Lung (tissue), 17 donors: ENCODE measurements at places on chromosomes 6 and 20. TPM values are rescaled to one million over a fixed set of nuclear protein-coding genes. Genes with fewer than 3 reads are reported as not detected.

DNA sequence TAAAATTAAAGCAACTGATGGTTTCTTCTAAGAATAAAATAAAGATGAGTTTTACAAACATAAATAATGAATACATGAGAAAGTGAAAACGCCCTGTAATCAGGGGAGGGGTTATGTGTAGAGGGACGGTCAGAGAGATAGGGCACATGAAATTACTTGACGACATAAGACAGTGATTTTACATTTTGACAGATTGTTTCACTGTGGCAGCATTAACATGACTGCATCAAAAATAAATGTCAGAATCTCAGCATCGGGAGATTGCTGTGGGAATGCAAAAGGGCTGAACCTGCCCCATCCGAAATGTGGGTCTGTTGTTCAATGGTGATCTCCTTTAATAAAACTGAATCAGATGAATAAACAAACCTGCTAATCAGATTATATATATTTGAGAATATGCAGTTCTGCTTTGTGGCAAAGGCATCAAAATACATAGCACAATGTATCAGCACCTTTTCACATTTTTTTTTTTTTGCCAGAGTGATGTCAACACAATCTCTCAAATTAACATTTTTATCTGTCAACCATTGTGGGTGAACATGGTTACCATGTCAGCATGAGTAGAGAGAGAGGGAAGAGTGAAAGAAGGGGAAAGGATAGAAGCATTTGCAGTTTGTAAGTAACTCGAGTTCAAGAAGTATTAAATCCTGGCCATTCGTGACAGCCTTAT lies 177.1 kb upstream of the MAN1A1 start:
- DNase-seq, result no peak
- no peak overlapping the region for H3K27ac ChIP-seq
- no peaks in the 10 kb centered on the region for H3K4me1 ChIP-seq
- no peaks in the 10 kb centered on the region for H3K27me3 ChIP-seq
- no peak overlapping the region for H3K4me3 ChIP-seq

GRCh38 chr6:40933864-40934263 lies 105.2 kb downstream of the UNC5CL start:
- H3K36me3 ChIP-seq, result no peaks in the 10 kb centered on the region
- H3K4me3 ChIP-seq, result no peak overlapping the region
- DNase-seq, result no peak
- H3K27ac ChIP-seq, result no peak overlapping the region
- peaks cover 3% of the 10 kb centered on the region for H3K27me3 ChIP-seq

DNA sequence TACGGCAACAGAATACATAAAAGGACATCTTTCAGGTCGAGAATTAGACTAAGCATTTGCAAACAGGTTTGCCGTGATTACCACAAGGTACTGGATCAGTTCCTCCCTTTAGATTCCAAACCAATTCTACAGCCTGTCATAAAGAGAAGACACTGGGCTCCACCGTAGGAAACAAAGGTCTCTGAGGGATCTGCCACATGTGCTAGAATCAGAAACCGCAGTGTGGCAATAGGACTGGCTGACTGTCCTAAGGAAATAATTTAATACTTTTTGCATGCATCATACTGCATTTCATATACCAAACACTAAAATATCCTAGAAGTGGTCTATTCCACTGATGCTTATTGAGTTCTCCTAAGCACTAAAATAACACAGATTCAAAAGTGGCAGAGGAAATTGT lies 59.2 kb downstream of the POPDC3 start:
- no peak overlapping the region for H3K4me3 ChIP-seq
- no peaks in the 10 kb centered on the region for H3K27me3 ChIP-seq
- H3K27ac ChIP-seq, result no peak overlapping the region
- H3K4me1 ChIP-seq, result no peaks in the 10 kb centered on the region
- DNase-seq, result no peak

- H3K27me3 ChIP-seq, result no peaks in the 10 kb centered on the region
- H3K4me3 ChIP-seq, result no peak overlapping the region
- DNase-seq, result no peak
- H3K36me3 ChIP-seq, result no peaks in the 10 kb centered on the region
- H3K4me1 ChIP-seq, result no peaks in the 10 kb centered on the region
These were observed 46.0 kb upstream of the TASP1 start for GRCh38 chr20:13684566-13685222.

DNA sequence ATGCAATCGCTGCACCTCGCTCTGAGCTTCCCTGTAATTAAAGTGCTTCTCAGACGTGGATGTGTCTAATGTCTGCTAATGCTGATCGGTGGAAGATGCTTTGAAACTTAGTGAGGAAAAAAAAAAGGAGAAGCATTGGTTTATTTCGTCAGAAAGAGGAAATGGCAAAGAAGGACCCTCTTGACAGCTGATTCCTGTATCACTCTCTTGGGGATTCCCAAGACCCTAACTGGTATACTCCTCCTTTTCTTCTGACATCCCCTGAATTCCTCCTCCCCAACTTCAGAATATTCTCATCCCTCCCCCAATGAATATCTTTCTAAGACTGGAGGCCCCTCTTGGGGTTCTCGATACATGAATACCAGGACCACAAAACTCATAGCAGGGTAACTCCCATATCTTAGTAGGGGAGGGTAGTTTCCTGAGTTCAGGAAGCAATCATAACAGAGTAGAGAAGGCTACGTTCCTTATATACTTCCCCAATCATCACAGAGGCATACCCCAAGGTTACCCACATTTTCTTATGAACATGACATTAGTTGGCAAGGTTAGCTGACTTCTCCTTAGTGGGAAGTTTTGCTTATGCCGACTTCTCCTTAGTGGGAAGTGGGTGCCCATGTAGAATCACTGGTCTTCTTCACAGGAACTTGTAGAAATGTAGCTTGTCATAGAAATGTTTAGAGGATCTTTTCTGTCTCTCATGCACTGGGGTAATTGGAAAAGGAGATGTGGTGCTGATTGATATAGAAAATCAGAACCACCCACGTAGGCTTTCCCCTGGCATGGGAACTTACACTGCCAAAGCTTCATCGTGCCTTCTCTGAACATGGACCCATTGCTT lies 63.8 kb upstream of the ATXN1 start:
- H3K27ac ChIP-seq, result no peak overlapping the region
- H3K27me3 ChIP-seq, result no peaks in the 10 kb centered on the region
- H3K4me1 ChIP-seq, result peaks cover 3% of the 10 kb centered on the region
- DNase-seq, result no peak
- no peaks in the 10 kb centered on the region for H3K36me3 ChIP-seq

GRCh38 chr6:151130329-151130728 lies 109.4 kb upstream of the AKAP12 start:
- no peaks in the 10 kb centered on the region for H3K36me3 ChIP-seq
- H3K4me1 ChIP-seq, result no peaks in the 10 kb centered on the region
- H3K27me3 ChIP-seq, result no peaks in the 10 kb centered on the region
- H3K27ac ChIP-seq, result no peak overlapping the region

DNA sequence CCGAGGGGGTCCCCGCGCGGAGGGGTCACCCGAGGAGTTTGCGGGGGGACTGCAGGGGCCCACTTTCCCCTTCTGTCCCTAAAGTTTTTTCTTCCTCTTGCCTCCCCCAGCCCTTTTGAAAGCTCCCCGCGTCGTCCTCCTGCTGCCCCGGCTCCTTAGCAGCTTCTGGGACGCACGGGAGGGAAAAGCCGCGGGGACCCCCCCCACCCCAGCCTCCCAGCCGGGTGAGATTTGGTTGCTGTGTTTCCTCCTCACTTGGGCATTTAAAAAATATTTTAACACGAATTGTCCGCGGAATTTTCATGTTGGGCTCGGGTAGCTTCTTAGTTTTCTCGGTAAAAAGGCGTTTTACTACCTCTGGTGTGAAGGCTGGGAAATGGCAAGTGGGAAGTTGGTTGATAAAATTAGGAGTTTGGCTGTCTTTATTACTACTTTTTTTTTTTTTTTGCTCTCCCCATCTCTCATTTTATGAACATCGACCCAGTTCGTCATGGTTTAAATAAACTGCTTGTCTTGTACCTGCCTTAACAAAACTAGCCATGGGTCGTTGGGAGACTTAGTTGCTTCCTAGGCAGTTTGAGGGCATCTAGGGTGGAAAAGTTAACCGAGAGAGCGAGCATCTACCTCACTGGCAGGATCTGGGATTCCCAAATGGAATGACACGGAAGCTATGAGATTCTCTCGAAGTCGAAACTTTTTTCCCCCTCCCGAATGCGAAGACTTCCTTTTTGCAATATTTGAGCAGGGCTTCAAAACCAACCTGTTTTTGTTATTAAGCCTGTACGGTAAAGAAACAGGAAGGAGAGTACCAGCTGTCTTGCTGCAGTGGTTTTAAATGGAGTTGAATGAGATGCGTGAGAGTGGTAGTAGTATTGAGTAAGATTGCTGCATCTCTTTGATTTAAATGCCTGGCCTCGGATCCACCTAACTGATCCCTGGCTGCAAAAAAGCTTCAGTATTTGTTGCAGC lies 868 bp downstream of the NCOA3 start:
- no peaks in the 10 kb centered on the region for H3K36me3 ChIP-seq
- H3K4me1 ChIP-seq, result no peaks in the 10 kb centered on the region
- peak overlapping the region; percentile 73 for H3K4me3 ChIP-seq
- H3K27me3 ChIP-seq, result no peaks in the 10 kb centered on the region
- peak; percentile 62 for DNase-seq

DNA sequence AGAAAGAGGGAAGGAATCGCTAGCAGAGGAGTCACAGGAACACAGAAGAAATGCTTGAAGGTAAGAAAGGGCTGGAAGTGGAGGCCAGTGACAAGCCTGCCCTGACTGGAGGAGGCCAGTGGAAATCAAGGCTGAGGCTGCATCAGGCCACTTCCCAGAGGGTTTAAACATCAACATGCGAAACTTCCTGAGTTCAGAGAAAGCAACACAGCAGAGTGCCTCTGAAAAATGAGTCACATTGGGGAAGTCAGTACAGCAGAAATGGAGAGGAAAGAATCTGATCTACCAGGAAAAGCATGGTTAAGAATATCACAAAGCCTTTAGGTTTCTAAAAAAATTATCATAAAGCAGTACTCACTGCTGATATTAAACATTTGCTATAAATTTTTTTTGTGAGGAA lies 23.3 kb downstream of the NAPB start:
- H3K36me3 ChIP-seq, result peaks cover 19% of the 10 kb centered on the region
- DNase-seq, result no peak
- peaks cover 6% of the 10 kb centered on the region for H3K4me1 ChIP-seq

GRCh38 chr6:138719011-138719635 lies 54.4 kb upstream of the CCDC28A start:
- H3K4me3 ChIP-seq, result no peak overlapping the region
- H3K27me3 ChIP-seq, result no peaks in the 10 kb centered on the region
- H3K4me1 ChIP-seq, result no peaks in the 10 kb centered on the region
- peak; percentile 52 for DNase-seq

Gene FOXC1
- polyA plus RNA-seq, result 2.2 TPM

DNA sequence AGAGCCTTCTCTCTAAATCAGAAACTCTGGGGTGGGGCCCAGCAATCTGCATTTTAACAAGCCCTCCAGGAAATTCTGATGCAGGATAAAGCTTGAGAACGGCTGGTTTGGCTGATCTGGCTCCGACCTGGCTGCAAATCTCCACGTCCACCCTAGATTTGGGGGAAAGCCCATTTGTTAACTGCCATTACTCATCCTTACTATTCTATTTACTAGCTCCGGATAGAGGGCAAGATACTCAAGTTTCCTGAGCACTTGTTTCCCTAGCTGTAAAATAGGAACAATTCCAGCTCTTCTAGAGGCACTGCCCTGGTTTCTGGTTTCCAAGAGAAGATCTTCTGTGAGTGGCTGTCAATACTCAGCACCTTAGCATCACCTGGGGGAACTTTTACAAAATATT lies 44.4 kb downstream of the DAAM2 start:
- H3K27ac ChIP-seq, result no peak overlapping the region
- no peaks in the 10 kb centered on the region for H3K36me3 ChIP-seq
- no peaks in the 10 kb centered on the region for H3K4me1 ChIP-seq
- no peak overlapping the region for H3K4me3 ChIP-seq
- no peak for DNase-seq
- no peaks in the 10 kb centered on the region for H3K27me3 ChIP-seq
